ENCODE measurements at places on chromosomes 13 and 19. TPM values are rescaled to one million over a fixed set of nuclear protein-coding genes. Genes with fewer than 3 reads are reported as not detected.

LSR gene
- total RNA-seq: 3.1 TPM

RPS19 gene
- 2,944 TPM for total RNA-seq

PRRG2 gene
- 0.40 TPM for total RNA-seq

RINL gene
- 1.2 TPM for total RNA-seq

SLC15A1 gene
- total RNA-seq: not detected

DLL3 gene
- total RNA-seq: 84.3 TPM

PGLYRP1 gene
- total RNA-seq: not detected

GRCh38 chr13:28501547-28501946, 6.6 kb upstream of the FLT1 start:
- no peak for ATAC-seq

DNA sequence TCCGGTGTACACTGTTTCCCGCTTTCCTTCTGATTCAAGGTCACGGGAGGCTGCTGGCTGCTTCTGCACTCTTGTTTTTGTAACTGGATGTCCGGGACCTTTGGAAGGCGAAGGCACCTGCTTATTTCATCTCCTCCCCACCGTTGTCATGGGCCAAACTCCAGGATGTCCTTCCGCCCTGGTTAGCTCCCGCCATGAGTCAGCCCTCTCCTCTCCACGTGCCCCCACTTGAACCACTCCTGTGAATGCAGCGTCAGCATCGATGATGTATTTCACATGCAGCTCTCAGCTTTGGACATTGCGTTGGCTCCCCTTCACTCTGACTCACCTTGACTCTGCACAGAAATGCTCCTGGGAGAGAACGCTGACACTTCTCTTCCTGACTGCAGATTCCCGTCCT, 5.5 kb upstream of the GALP start:
- no peak for ATAC-seq

- ATAC-seq: no peak
These were observed 220.4 kb downstream of the VWA8 start for GRCh38 chr13:41740479-41740878.

GRCh38 chr13:111281751-111282311, 38.6 kb upstream of the TEX29 start:
- ATAC-seq: peak; percentile 31

DNA sequence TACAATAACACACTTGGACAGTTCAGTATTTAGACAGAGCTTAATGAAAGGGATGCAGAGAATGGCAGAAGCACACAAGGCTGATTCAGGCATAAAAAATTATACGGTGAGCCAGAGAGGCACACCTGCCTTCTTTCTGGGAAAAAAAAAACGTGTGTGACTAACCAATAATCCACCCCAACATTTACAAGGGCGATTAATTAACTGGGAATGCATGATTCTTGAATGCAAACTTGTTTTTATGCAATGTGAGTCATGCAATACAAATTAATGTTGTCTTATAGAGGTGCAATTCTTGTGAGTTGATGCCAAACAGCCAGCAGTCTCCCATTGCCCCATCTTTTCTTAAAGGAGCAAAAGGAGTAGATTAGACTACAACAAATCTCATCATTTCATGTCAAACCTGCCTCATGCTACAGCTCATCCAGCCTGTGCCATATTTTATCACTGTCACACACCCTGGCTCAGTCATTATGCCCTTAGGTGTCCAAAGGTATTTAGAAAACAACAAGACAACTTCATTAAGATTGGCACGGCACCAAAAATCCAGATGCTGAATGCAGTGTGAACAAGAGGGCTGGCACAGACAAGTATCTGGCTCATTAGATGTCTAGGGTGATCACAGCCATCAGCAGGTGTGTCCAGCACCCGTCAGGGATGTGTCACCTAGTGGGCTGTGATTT, 721.1 kb downstream of the EFNB2 start:
- ATAC-seq: no peak

GRCh38 chr13:73820688-73821087, 313.5 kb downstream of the KLF12 start:
- ATAC-seq: no peak

- no peak for ATAC-seq
These were observed 48.7 kb upstream of the GPI start for GRCh38 chr19:34316247-34316646.

- no peak for ATAC-seq
These were observed 1.9 kb downstream of the SIGLEC5 start for GRCh38 chr19:51628153-51628939.

DNA sequence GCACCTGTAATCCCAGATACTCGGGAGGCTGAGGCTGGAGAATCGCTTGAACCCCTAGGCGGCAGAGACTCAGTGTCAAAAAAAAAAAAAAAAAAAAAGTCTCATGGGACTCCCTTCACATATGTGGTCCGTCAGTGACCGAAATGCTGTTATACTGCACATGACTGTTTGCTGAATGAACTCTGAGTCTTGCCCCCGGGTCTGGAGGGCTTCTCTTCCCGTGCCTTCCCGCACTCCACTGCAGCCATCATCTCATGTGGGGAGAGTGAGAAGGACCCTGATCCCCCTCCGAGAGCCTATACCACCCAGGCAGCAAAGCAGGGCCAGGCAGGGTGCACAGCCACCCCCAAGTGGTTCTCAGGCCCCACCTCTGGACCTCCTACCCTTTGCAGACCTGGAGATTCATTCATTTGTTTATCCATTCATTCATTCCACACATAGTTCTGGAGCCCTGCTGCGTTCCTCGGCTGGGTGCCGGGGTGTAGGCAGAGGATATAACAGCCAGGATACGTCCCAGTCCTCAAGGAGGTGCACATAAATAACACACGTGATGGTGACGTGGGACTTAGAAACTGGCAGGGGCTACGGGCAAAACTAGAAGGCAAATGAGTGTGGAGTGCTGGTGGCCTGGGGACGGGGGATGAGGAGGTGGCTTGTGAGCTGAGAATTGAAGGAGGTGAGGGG, 14.2 kb downstream of the NDUFA11 start:
- no peak for ATAC-seq

GRCh38 chr13:100674572-100674871, at the start of gene TMTC4:
TMTC4 (minus strand) TSS chr13:100674795; CDS start chr13:100670362, 4,433 bp downstream.
- peak; percentile 29 for ATAC-seq

DNA sequence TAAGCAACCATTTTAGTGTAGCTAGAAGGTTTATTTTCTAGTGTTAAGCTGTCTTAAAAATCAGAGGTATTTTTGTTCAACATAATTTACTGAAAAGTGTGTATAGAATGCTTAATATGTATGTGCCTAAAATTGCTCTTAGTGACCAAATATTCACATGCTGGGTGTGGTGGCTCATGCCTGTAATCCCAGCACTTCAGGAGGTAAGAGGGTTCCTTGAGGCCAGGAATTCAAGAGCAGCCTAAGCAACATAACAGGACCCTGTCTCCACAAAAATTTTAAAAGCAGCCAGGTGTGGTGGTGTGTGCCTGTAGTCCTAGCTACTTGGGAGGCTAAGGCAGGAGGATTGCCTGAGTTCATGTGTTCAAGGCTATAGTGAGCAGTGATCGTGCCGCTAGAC, 120.9 kb upstream of the FRY start:
- no peak for ATAC-seq

DNA sequence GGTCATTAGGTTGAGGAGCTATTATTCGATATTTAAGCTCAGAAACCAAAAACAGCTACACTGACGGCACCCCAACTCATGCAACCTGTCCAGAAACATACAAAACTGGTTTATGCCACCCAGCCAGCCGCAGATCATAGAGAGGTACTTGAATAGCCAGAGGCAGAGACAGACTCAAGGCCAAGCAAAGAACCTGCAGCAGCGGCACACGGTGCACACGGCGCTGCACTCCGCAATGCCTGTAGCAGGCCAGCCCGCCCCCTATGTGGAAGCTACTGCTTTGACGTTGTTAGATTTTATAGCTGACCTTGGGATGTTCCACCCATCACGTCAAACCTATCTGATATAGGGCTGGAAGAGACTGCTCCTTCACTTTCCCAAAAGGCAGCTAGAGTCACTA, 11.9 kb upstream of the DHRS12 start:
- ATAC-seq: no peak

All from motor neuron (in vitro differentiated cells).